Smooth muscle cell of the umbilical artery (primary cell): ENCODE measurements at places on chromosomes 2 and 18. TPM values are rescaled to one million over a fixed set of nuclear protein-coding genes. Genes with fewer than 3 reads are reported as not detected.

Gene GNAL
- total RNA-seq: 0.32 and 0.89 TPM in 2 replicates

Gene COX7A2L
- total RNA-seq: 152 and 407 TPM in 2 replicates

Gene ANXA4
- 19.0 and 30.7 TPM in 2 replicates for total RNA-seq

Gene CCBE1
- total RNA-seq: 0.59 and 19.1 TPM in 2 replicates

Gene FAM168B
- 104 and 119 TPM in 2 replicates for total RNA-seq

Gene PDK1
- total RNA-seq: 19.3 and 30.0 TPM in 2 replicates
